ENCODE measurements at places on chromosomes 5 and 9. TPM values are rescaled to one million over a fixed set of nuclear protein-coding genes. Genes with fewer than 3 reads are reported as not detected.

Gene ENTPD2
- not detected for total RNA-seq

Gene RAPGEF6
- 21.4 TPM for total RNA-seq

Gene GABRA6
- not detected for total RNA-seq

Gene CCDC152
- total RNA-seq: 0.51 TPM

Gene THBS4
- 0.28 TPM for total RNA-seq

Gene IFNA2
- not detected for total RNA-seq

Gene IL3
- not detected for total RNA-seq

Gene EIF4EBP3
- total RNA-seq: 0.37 TPM

Gene FGD3
- total RNA-seq: 0.17 TPM

Gene ZNF608
- total RNA-seq: 15.6 TPM

Gene PRSS3
- 0.51 TPM for total RNA-seq

Gene PCSK1
- total RNA-seq: 0.51 TPM

Gene CCNO
- total RNA-seq: not detected

Gene FBXL7
- 23.1 TPM for total RNA-seq

Gene CNTLN
- total RNA-seq: 11.3 TPM

Gene EFNA5
- 36.1 TPM for total RNA-seq

Gene OLFM1
- 17.2 TPM for total RNA-seq

Gene C9orf153
- total RNA-seq: 0.14 TPM

Gene LCN2
- 0.14 TPM for total RNA-seq

Gene IQGAP2
- 2.7 TPM for total RNA-seq

Gene EDIL3
- total RNA-seq: 1.5 TPM

Gene ZNF618
- 19.5 TPM for total RNA-seq

Gene IL13
- not detected for total RNA-seq

Gene CYLC2
- total RNA-seq: not detected

Gene PCDHGA6
- total RNA-seq: 2.2 TPM

Gene MEIKIN
- not detected for total RNA-seq

Gene DDX4
- total RNA-seq: not detected

Gene OCLN
- 4.4 TPM for total RNA-seq

Gene PTPDC1
- 7.0 TPM for total RNA-seq

Gene RORB
- total RNA-seq: 0.09 TPM

Gene RIGI
- total RNA-seq: 30.3 TPM

Gene LOX
- total RNA-seq: 100 TPM

Gene NEURL1B
- total RNA-seq: 26.0 TPM

Gene PCDHA12
- total RNA-seq: 0.17 TPM

Gene BARHL1
- not detected for total RNA-seq

Gene OXCT1
- total RNA-seq: 66.5 TPM

Gene STPG3
- total RNA-seq: not detected

Gene PTPRD
- total RNA-seq: 3.2 TPM

Gene ZNF462
- 11.4 TPM for total RNA-seq

Gene C1QTNF2
- total RNA-seq: 0.28 TPM

Gene OTULINL
- 0.56 TPM for total RNA-seq

Gene NOXA1
- total RNA-seq: 2.6 TPM

Gene DMRTA1
- total RNA-seq: 0.05 TPM
